ENCODE measurements at places on chromosomes 4 and X.

DNA sequence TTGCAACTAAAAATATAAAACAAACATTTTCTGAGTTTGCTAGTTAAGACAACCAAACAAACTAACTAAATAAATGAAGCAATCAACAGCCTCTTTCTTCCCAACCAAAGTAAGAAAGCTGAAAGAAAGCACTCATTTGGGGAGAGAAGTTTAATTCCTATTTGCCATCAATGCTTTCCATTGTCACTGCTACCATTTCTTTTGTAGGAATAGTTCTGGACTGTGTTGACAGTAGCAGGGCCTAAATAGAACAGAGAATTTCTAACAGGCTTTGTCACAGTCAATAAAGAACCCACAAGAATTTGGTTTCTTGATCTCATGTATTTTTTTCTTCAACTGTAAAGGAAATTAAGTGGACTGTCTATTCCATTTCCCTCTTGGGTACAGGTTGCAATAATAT, 1886.4 kb upstream of the TENM3 start:
- no peak for DNase-seq

GRCh38 chrX:38804682-38805431, 3.6 kb downstream of the MID1IP1 start:
- DNase-seq, result no peak

DNA sequence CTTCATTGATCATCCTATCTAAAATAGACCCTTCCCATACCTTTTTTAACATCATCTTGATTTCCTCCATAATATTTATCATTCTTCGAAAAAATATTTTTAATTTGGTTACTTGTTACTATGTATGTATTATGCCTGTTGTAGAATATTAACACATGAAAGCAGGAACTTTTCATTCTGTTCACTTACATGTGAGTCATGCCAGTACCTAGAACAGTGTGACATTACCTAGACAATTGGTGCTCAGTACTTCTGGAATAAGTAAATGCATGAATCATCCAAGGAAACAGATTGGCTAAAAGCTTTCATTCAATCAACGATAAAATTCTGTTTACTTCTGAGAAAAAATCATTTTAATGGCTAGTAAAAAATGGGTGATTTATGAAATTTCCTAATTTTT, 76.4 kb downstream of the CXXC4 start:
- no peak for DNase-seq

DNA sequence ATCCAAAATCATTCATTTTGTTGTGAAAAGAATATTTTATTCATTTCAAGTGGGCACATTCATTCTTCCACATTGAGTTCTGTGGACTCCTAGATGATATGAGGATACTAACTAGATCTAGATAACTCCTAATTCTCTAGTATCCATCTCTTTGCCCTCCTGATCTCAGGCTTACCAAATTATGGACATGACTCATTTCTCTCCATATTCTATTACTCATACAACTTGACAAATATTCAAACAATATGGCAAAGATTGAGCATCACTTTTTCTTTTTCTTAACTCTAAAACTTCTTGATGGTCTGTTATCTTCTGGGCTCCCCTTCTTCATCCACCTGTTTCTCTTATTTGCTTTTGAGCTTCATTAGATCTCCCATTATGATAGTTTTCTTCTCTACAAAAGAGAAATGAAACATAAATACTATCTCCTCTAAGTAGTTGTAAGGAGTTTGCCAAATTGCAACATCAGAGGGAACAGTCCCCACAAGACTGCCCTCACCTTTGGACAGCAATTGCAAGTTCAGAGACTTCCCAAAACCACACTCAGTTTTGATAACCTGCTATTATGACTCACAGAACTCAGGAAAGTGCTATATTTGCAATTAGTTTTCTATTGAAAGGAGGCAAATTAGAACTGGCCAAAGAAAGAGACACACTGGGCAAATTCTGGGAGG, 422.9 kb downstream of the SPRY1 start:
- peak; percentile 78 for DNase-seq

GRCh38 chr4:151883747-151884146, 122.9 kb upstream of the GATB start:
- DNase-seq, result no peak

DNA sequence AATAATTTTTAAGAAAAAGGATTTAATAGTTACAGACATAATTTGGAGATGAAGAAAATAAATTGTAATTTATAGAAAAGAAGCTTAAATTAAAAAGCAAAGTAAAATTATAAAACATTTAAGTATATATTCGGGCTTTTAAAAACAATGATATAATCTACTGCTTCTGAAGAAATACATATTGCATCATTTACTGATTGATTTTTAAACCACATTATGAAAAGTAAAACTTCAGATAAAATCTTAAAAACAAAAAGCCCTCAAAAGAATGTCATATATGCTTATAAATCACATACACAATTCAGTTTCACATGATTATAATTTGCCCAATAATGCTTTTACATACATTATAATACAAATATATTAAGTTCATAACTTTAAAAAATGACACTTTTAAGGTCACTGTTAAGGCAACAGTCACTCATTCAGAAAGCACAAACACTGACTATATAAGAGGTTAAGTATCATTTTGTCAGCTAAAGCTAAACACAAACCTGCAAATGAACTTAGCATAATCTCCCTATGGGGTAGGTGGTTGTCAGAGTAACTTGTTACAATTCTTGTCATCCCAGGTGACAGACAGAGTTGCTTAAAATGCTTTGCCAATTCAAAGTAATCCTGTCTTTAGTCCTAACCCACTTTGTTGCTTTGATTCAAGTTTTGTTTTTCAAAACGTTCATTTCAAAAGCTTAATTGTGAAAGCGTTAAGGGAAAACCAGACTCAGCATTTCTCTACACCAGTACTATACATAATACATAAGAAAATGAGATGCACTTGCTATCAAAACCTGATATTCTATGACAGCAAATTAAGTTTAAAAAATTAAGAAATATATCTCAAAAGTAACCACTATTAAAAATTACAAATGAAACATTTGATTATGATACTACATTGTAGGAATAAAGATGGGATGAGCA, 90.6 kb upstream of the MAB21L2 start:
- no peak for DNase-seq

- no peak for DNase-seq
Measured at GRCh38 chr4:115515772-115516171, 402.4 kb upstream of the NDST4 start.

- DNase-seq, result no peak
Measured at GRCh38 chrX:375181-376036, 11.3 kb downstream of the PPP2R3B start.

DNA sequence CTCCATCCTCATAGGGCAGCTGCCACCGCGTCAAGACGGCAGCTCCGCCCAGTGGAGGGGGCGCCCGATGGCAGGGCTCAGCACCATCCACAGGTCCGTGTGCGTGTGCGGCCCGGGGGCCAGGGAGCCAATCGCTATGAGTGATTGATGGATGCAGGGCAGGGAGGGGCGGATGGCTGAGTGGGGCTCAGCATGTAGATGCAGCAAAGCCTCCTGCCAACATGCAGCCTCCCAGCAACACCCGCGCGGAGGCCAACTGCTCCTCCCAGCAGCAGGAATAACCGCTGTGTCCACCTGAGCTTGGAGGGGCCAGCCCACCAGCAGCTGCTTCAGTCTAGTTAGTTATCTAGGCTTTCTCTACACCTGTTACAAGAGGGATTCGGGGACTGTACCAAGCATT, 77.4 kb downstream of the MTMR1 start:
- DNase-seq, result no peak
